ENCODE measurements at places on chromosomes 1 and 21.
A peak's percentile ranks its signal among the peaks of the same experiment; 100 is the strongest.

- DNase-seq = no peak
These were observed 388.8 kb upstream of the RUNX1 start for GRCh38 chr21:35437941-35438340.

DNA sequence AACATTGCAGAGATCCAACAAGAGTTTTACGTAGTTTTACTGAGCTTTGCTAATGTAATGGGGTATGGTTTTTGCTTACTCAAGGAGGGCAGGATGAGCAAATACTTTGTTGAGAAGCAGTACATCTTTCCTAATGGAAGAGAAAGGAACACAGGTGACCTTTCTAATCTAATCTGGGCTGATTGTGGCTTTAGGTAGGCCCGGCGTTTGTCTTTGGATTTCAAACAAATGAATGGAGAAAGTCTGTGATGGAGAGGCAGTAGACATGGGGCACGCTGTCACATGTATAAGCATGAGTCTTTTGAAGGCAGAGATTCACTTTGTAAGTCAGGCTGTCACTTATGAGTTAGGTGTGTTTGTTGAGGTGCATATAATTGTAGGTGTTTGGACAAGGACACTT lies 1.7 kb downstream of the PLEKHM2 start:
- DNase-seq = no peak

GRCh38 chr1:23720256-23720995 lies 22.8 kb upstream of the ELOA start:
- DNase-seq = no peak

GRCh38 chr1:62912028-62912638 lies 128.2 kb downstream of the ATG4C start:
- DNase-seq = no peak

- DNase-seq = no peak
These were observed 1.7 kb upstream of the DUSP10 start for GRCh38 chr1:221743416-221744208.

DNA sequence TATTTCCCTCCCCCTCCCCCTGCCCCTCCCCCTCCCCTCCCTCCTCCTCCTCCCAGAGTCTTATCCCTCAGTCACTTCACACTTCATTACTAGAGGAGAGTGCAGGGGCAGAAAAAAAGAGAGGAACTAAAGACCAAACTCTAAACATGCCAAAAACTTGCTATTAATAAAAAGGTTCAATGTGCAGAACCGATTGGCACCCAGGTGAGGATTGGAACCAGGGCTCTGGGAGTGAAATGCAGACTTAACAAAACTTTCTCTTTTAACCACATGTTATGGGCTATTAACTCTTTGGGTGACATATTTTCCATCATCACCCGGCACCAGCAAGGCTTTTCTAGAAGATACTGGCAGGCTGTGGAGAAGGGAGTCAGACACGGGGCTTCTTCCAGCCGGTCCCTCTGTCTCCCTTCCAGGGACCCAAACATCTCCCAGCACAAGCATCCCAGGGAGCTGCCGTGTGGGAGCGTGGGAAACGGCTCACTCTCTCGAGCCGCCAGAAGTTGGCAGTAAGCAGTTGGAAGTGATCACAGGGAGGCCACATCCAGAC lies 13.6 kb downstream of the NID1 start:
- no peak for DNase-seq

DNA sequence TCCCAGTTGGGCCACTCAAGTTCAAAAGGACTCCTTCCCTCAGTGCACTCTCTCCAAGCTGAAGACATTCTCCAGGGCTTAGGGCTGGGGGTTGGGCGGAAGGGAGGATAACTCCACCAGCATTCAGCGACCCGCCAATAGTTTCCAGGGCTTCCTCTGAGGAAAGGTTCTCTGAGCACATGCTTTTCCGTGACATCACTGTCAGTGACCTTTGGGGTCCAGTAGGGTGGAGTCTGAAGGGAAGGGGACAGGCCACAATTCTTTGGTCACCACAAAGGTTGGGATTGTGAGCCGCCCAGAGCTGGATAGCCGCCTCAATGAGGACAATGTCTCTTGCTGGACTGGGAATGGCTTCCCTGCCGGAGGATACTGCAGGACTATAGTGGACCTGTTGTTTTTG lies 22.8 kb upstream of the RXRG start:
- DNase-seq = peak; percentile 49

DNA sequence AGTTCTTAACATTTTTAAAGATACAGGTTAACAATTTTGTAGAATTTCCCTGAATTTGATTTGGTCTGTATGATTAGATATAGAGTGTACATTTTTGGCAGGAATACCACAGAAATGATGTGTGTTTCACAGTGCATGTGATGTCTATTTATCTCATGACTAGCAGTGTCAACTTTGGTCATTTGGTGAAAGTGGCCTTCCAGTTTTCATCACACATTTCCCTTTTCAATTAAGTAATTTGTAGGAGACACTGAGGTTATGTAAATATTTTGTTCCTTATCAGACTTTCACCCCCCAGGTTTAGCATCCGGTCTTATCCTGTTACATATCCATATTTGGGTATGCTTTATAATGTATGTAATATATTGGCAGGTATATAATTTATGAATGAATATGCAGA lies 41.8 kb downstream of the MAP3K7CL start:
- DNase-seq = no peak

DNA sequence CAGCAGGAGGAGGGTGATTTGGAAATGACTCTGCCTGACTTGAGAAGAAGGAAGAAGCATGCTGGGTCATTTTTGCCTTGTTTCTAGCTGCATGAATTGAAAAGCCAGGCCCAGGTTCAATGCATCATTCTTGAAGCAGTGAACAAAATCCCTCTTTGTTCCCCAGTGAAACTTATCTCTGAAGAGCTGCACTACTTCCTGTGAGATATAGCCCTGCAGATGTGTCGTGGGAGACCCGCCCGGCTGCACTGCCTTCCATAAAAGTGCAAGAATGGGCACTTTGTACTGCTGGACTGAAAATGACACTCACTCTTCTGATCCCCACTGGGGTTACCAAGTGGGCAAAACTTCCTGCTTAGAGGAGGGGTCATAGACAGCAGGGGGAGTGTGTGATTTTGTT lies 249.2 kb upstream of the NFIA start:
- no peak for DNase-seq

DNA sequence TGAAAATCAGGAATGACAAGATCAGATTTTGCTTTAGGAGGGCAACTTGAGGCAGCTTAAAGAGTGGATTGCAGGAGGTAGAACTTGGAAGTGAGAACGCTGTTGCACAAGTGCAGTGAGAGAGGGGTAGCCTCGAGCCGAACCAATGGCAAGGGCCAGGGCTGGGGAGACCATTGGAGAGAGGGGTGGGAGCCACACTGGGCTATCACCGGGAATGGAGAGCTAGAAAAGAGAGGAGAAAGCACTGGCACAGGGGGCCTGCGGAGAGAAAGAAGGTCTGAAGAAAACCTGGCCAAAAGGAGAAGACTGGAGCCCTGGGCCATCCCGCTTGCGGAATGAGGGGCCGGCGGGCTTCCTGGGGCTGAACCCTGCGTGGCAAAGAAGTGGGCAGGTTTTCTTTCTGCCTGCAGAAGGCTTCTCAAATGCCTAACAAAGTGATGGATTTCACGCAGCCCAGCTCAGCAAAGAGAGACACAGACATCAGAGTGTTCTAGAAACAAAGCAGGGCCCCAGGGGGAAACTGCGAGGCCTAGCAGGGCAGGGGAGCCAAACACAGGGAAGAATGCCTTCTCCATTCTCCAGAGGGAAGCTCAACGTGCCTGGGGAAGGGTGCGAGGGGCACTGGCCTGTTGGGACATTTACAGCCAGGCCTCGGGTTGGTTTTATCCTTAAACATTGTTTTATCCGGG lies 1.2 kb upstream of the SLC37A1 start:
- peak; percentile 61 for DNase-seq

GRCh38 chr21:16572032-16572431 lies 842.2 kb downstream of the USP25 start:
- DNase-seq = no peak

DNA sequence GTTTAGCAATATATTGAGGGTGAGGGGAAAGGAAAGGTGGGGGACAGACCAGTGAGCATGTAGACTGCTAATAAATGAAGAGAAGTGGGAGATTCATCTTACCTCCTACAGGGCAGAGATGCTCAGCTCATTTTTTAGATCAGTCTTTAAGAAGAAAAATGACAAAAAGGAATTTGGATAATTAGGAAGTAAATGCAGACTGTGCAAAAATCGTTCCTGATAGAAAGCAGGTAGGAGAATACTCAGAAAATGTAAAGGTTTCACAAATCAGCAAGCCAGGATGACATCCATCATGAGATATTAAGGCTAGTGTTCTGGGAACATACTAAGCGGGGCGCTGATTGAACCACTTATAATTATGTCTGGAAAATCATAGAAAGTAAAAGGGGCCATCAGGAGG lies 106.3 kb downstream of the RNF220 start:
- DNase-seq = no peak

DNA sequence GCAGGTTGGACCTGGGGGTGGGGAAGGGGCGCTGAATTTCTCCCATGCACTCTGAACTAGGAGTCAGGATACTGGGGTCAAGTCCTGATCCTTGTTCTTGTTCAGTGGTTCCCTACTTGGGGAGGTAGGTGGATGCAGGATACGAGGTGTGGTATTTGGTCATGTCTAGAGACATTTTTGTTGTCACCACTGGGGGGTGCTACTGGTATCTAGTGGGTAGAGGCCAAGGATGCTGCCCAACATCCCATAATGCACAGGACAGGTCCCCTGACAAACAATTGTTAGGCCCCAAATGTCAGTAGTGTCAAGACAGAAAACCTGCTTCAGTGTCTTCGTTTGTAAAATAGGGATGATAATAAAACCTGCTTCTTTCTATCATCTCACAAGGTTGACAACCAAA lies 259.0 kb upstream of the FOXD3 start:
- no peak for DNase-seq

- DNase-seq = no peak
These were observed 31.0 kb upstream of the IFI16 start for GRCh38 chr1:158978730-158979129.

DNA sequence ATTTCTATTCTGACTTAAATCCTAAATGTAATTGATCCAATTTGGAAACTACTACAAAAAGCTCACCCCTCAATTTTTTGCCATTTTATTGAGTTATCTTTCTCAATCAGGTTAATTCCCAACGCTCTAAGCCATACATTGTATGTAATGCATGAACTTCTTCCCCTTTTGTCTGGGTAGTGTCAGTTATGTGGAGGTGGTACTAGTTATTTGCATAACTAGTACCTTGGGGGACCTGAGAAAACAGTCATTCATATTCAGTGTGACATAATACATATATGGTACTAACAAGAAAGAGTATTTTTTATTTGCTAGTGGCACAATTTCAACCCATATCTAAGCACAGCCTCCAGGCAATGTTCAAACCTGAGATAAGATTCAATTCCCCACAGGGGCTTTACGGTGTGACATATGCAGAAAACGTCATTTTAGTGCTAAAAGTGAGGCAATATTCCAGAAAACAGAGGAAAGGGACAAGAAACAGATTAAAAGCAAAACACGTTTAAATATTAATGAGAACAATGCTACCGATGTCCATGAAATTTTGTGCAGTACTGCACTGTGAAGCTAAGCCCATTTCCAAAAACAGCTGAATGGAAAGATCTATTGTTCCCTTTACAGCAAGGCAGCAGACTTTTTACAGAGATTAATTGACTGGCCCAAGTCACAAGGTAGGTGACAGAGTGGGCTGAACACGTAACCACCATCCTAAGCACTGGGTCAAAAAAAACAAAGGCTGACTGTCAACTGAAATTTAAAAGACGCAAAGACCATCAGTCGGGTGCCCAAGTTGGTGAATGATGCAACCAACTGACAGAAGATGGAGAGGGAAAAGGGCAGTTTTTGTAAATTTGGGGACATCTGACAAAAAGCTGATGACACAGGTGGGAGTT lies 1.4 kb downstream of the HLCS start:
- DNase-seq = no peak

GRCh38 chr1:195577748-195578147 lies 1030.5 kb downstream of the KCNT2 start:
- no peak for DNase-seq

- DNase-seq = no peak
These were observed 402.7 kb downstream of the DISC1 start for GRCh38 chr1:232029315-232029714.

DNA sequence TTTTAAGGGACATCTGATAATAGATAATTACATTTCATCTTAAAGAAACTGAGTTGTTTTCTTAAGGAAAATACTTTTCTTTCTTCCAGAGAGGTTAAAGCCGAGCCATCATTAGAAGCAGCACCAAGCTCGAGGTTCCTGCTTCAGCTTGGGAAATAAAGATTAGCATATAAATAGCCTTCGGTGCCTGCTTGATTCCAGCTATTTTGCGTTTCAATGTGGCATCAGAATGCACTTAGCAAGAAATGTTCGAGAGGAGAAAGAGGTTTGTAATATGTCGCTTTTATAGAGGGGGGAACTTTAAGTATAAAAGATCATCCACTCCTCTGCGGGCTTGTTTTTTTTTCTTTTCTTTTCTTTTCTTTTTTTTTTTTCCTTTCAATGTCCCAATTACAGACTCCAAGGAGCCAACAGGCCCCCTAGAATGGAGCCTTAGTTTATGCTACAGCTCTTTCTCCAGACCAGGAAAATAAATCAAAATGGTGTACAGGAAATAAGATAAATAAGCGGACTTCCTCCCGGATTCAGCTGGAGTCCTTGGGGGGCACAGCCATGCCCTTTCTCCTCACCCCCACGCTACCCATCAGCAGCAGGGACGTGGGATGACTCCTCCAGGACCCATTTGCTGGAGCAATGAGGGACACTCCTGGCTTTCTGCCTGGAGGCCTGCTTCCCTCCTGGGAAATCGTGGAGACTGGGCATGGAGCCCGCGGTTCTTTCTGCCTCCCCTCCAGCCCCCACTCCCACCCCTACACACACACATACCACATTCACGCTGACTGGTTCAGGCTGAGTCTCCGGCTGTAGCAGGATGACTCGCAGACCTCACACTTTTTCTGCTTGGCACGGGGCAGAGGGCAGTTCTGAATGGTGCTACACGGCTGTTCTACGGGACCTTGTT lies 131.6 kb downstream of the RRAGC start:
- no peak for DNase-seq

GRCh38 chr1:247212012-247212411 lies 40.2 kb upstream of the ZNF124 start:
- no peak for DNase-seq

DNA sequence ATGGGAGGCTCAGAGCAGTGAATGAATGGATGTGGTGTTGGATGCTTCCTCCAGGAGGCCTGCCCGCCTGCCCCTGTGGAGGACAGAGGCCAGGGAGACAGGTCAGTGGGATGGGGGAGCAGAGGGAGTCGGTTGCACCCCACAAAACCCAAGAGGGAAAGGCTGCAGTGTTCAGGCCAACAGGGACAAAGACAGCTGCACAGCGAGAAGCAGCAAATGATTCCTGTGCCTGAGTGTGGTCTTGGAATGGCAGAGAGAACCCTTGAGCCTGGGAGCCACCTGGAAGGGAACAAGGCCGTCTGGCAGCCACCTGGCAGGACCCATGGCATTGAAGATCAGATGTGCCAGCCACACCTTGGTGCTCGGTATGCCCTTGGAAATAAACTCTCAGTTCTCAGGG lies 8.1 kb downstream of the TFF3 start:
- DNase-seq = no peak

- no peak for DNase-seq
These were observed 390.1 kb downstream of the PRDM2 start for GRCh38 chr1:14090062-14090461.

- DNase-seq = no peak
These were observed 25.8 kb downstream of the RIPPLY3 start for GRCh38 chr21:37032293-37032692.

Measured in vagina (tissue), 2 donors.